HCEC 1CT (cell line): ENCODE measurements at places on chromosomes 4 and X.

DNA sequence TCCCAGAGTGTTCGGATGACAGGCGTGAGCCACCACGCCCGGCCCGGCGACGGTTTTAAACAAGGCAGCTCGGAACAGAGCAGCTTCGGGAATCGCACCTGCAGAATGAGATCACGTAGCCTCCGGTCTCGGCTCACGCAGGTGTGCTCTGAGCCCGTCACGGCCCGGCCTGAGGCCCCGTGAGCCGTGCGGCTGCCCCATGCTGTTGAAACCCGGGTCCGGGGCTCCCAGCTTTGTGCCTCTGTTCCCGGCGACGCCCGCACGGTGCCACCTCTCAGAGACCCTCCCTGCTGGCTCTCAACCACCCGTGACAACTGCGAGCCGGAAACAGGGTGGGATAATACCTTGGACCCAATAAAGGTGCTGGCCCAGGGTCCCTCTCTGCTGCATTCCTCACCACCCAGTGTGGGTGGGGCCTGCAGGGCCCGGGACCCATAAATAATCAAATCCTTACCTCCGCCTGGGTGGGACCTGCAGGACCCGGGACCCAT, 13.4 kb upstream of the PLCXD1 start:
- DNase-seq: no peak

GRCh38 chr4:80454040-80454439, 118.5 kb downstream of the CFAP299 start:
- peak; percentile 13 for DNase-seq

GRCh38 chr4:94412658-94413038, 39.1 kb upstream of the PDLIM5 start:
- DNase-seq: peak; percentile 62

DNA sequence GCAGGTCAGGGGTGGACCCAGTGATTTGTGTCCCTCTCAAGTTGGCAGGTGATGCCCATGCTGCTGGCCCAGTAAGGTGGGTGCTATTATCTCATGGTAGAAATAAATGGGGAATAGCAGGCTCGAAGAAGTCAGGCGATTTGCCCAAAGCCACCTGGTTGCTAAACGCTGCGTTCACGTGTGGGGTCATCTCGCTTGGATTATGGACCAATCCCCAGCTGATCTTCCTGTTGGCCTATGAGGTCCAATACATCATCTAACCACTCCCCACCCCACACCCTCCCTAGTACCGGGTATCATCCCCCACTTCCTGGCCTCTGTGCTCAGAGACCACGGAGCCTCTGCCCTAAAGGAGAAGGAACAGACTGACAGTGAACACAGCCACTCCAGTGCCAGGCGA, 18.3 kb upstream of the MSX1 start:
- DNase-seq: no peak

DNA sequence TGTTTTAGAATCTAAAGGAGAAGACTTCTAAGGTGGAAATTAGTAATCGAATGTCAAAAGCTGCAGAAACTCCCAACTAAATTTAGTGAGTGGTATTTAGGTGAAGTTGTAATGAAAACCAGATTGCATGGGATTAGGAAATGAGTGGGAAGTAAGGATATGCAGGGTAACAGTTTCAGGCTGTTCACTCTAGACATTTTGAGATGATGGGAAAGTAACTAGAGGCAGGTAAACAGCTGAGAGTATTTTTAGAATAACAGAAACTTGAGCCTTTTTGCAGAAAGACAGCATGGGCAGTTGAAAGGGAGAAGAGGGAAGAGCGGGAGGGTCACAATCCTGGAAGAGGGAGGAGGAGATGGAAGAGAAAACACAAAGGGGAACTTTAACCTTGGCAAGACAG, 12.7 kb downstream of the SPRY1 start:
- no peak for DNase-seq

DNA sequence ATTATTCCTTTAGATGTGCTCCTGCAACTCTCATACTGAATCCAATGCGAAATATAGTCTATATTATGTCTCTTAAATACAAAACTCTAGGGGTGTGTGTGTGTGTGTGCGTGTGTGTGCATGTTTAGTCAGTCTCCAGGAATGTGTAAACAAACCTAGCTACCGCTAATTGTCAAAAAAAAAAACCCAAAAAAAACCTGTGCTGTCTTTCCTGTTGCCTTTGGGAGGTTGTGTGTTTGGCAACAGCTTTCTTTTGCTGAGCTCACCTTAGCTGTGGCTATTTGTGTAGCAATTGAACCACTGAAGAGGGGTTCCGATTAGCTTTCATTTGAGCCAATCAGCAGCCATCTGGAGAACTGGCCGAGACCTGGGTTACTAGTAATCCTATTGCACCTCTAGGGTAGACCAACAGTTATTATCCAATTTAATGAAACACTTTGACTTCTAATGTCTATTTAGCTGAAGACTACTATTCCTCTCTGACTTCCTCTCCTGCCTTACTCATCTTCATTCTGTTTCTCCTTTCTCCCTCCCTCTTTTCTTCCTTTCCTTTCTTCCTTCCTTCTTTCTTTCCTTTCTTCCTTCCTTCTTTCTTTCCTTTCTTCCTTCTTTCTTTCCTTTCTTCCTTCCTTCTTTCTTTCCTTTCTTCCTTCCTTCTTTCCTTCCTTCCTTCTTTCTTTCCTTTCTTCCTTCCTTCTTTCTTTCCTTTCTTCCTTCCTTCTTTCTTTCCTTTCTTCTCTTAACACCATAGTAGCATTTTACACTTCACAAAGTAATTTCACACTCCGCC, 471.1 kb downstream of the GBA3 start:
- no peak for DNase-seq

GRCh38 chr4:125091-125771, 930 bp downstream of the ZNF718 start:
- DNase-seq: no peak

GRCh38 chr4:79682801-79683530, 274.9 kb upstream of the GK2 start:
- DNase-seq: no peak
